Muscle of leg (tissue), 16 donors: ENCODE measurements at places on chromosomes 5 and 9. TPM values are rescaled to one million over a fixed set of nuclear protein-coding genes. Genes with fewer than 3 reads are reported as not detected.
A peak's percentile ranks its signal among the peaks of the same experiment; 100 is the strongest.

DNA sequence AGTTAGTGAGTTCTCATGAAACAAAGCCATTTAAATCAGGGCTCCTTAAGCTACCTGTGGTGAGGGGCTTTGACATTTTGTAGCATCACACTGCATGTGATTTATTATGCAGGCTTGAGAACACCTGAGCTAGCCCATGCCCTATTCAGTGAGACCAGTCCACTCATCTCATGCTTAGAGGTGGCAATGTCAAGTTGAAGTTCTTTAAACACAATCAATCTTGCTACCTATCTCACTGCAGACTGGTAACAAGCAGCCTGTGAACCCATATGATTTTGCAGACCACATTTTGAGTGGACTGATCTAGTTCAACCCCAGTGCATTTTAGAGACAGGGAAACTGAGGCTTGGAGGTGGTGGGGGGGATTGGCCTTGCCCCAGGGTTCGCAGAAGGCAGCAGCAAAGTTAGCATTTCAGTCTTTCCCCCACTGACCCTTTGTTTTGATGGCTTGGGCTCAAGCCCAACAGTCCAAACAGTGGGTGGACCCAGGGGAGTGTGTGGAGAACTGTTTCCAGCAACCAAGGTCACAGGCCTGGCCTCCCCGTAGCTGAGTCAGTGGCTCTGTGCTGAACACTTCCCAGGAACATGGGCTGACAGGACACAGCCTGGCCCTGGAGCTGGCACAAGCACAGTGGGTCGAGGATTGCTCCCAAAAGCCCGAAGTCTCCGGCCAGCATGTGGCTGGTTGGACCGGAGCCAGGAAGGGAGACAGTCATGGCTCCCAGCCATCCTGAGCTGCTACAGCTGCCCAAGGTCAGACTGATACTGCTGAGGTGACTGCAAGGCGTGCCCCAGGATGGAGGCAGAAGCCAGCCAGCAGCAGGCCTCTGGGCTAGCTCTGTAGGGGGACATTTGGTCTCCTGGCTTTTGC lies 95.3 kb downstream of the RGS3 start:
- H3K4me3 ChIP-seq = no peak overlapping the region
- H3K27ac ChIP-seq = peak overlapping the region; percentile 29
- DNase-seq = peak; percentile 49
- H3K36me3 ChIP-seq = no peaks in the 10 kb centered on the region

DNA sequence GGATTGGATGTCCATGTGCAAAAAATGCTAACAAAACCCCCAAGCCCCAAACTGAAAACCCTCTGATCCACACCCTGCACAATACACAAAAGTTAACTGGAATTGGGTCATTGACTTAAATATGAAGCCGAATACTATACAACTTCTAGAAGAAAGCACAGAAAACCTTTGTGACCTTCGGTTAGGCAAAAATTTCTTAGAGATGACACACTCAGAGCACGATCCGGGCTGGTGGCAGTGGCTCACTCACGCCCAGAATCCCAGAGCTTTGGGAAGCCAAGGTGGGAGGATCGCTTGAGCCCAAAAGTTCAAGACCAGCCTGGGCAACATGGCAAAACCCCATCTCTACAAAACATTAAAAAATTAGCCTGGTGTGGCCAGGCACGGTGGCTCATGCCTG lies 1.8 kb upstream of the DIPK1B start:
- peaks cover 3% of the 10 kb centered on the region for H3K36me3 ChIP-seq
- no peak overlapping the region for H3K4me3 ChIP-seq
- no peak overlapping the region for H3K27ac ChIP-seq

GRCh38 chr5:134468921-134469400 lies 56.5 kb upstream of the JADE2 start:
- peaks cover 5% of the 10 kb centered on the region for H3K27me3 ChIP-seq
- H3K27ac ChIP-seq = no peak overlapping the region
- DNase-seq = no peak
- H3K4me3 ChIP-seq = no peak overlapping the region
- H3K4me1 ChIP-seq = peaks cover 23% of the 10 kb centered on the region
- no peaks in the 10 kb centered on the region for H3K36me3 ChIP-seq

GRCh38 chr5:78655746-78656290 lies 7.2 kb upstream of the LHFPL2 start:
- peak; percentile 73 for DNase-seq
- no peak overlapping the region for H3K27ac ChIP-seq
- no peaks in the 10 kb centered on the region for H3K36me3 ChIP-seq

DNA sequence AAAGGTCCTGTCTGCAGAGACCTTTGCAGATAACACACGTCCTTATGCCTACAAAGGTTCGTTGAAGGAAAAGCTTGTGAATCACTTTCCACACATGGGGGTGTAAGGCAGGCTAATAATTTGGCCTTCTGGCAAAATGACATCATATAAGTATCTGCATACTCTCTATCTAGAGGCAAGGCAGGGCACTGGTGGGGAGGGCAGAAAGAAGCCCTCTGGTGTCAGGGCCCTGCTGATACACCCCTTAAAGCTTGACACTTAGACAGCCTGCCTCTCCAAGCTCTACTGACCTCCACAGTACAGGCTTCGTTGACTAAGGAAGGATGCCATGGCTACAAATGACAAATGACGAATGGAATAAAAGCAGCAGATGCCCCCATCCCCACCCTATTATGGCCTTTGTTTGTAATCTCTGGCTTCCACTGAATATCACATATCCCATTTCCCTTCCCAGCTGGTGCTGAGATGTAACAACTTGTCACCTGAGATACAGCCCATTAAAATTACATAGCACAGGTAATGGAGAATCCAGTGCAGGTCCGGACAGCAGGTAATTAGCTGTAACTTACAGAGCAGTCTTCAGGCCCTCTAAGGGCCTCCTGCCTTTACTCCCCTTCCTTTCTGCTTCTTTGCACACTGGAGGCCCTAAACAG lies 76.9 kb upstream of the IFNK start:
- H3K4me1 ChIP-seq = peaks cover 5% of the 10 kb centered on the region
- no peaks in the 10 kb centered on the region for H3K27me3 ChIP-seq
- no peaks in the 10 kb centered on the region for H3K36me3 ChIP-seq
- DNase-seq = no peak
- H3K4me3 ChIP-seq = no peak overlapping the region
- no peak overlapping the region for H3K27ac ChIP-seq

DNA sequence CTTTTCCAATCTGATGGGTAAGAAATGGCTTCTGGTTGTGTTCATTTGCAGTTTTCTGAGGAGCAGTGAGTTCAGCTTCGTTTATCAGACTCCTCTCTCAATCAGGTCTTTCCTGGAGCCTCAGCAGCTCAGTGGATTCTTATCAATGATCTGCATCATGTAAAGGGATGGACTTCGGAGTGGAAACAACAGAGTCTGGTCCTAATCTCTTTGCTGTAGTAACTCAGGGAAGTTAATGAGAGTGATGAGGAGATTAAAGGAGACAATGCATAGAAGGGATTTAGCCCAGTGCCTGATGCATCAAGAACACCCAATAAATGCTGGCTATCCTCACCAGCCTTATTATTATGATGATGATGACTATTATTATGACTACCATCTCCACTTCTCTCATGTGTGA lies 47.2 kb downstream of the SMIM23 start:
- H3K4me1 ChIP-seq = no peaks in the 10 kb centered on the region
- no peaks in the 10 kb centered on the region for H3K36me3 ChIP-seq
- peaks cover 2% of the 10 kb centered on the region for H3K27me3 ChIP-seq
- no peak overlapping the region for H3K4me3 ChIP-seq
- DNase-seq = no peak
- H3K27ac ChIP-seq = no peak overlapping the region

DNA sequence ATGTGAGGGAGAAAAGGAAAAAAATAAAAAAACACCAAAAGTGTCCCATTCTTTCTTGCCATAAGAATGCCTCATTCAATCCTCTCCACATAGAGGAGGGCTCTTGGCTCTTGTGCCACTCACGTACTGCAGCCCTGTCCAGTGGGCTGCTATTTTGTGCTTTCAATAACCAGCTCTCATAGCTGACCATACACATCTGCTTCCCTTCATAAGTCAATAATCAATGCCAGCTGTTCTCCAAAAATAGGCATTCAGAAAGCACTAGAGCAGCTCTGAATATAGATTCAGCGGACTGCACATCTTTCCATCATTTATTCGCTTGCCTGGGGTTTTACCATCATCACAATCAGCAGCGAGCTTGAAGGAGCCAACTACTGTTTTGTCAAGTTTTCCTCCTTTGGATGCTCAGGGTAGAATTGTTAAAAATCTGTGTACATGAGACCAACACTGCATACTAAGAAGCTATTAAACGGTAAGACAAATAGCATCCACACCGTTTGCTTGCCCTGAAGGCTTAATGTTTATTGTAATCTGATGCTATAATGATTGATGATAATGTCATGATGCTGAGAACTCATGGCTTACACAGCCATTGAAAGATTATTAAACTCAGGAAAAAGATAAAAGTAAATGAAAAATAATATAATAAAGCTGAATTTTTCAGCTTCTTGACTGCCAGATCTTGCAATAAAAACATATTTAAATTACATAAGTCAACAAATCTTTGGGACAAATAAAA lies 80.0 kb downstream of the OXCT1 start:
- no peaks in the 10 kb centered on the region for H3K36me3 ChIP-seq
- peaks cover 14% of the 10 kb centered on the region for H3K4me1 ChIP-seq
- H3K27ac ChIP-seq = no peak overlapping the region
- H3K27me3 ChIP-seq = no peaks in the 10 kb centered on the region
- no peak overlapping the region for H3K4me3 ChIP-seq

GRCh38 chr5:88746438-88746882 lies 136.5 kb downstream of the MEF2C start:
- peaks cover 4% of the 10 kb centered on the region for H3K4me1 ChIP-seq
- peaks cover 15% of the 10 kb centered on the region for H3K36me3 ChIP-seq
- no peaks in the 10 kb centered on the region for H3K27me3 ChIP-seq
- H3K27ac ChIP-seq = peak overlapping the region; percentile 15
- peak; percentile 77 for DNase-seq
- no peak overlapping the region for H3K4me3 ChIP-seq

GRCh38 chr5:93150311-93151012 lies 430.6 kb downstream of the NR2F1-AS1 start:
- H3K36me3 ChIP-seq = no peaks in the 10 kb centered on the region
- no peak overlapping the region for H3K27ac ChIP-seq
- DNase-seq = no peak
- H3K4me1 ChIP-seq = peaks cover 2% of the 10 kb centered on the region
- no peak overlapping the region for H3K4me3 ChIP-seq

- H3K4me3 ChIP-seq = peak overlapping the region; percentile 30
- H3K27ac ChIP-seq = peak overlapping the region; percentile 95
- H3K36me3 ChIP-seq = peaks cover 49% of the 10 kb centered on the region
- peaks cover 46% of the 10 kb centered on the region for H3K4me1 ChIP-seq
- no peaks in the 10 kb centered on the region for H3K27me3 ChIP-seq
- peak; percentile 78 for DNase-seq
Observed at GRCh38 chr9:128636556-128637530, 19.8 kb downstream of the DYNC2I2 start.

DNA sequence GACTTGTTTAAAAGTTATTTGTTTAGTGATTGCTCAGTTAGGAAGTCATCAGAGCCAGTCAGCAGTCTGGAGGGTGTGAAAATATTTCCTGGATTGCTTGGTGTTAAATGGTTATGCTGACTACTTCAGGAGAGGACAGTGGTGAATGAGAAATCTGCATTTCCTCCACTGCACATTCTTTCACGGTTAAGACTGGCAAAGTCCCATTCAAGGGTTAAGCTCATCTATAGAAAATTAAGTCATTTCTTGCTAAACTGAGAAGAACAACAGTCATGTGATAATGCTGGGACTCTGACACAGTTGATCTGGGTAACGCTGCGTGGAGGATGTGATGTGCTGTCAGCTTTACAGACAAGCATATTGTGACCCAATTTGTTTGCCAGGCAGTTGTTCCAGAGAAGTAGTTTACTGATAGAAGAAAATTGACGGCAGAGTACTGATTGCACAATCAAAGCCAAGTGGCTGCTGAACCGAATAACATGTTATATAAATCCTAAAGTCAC lies 80.4 kb downstream of the GRAMD2B start:
- peak; percentile 46 for DNase-seq
- H3K4me3 ChIP-seq = no peak overlapping the region
- no peaks in the 10 kb centered on the region for H3K36me3 ChIP-seq
- no peak overlapping the region for H3K27ac ChIP-seq

ANKRD18B gene
- total RNA-seq = 1.2 TPM

LHX3 gene
- not detected for total RNA-seq

CDX1 gene
- 0.27 TPM for total RNA-seq

FOXD1 gene
- total RNA-seq = 0.35 TPM

PCDHGB2 gene
- total RNA-seq = 1.5 TPM

C9orf153 gene
- total RNA-seq = 0.49 TPM

CBY3 gene
- not detected for total RNA-seq
